Activated CD4-positive, CD25-positive, alpha-beta regulatory T cell treated with anti-CD3 and anti-CD28 coated beads, Interleukin-2, amount 50 U/mL, for 24 hours (primary cell): ENCODE measurements at places on chromosomes 6 and 20.

DNA sequence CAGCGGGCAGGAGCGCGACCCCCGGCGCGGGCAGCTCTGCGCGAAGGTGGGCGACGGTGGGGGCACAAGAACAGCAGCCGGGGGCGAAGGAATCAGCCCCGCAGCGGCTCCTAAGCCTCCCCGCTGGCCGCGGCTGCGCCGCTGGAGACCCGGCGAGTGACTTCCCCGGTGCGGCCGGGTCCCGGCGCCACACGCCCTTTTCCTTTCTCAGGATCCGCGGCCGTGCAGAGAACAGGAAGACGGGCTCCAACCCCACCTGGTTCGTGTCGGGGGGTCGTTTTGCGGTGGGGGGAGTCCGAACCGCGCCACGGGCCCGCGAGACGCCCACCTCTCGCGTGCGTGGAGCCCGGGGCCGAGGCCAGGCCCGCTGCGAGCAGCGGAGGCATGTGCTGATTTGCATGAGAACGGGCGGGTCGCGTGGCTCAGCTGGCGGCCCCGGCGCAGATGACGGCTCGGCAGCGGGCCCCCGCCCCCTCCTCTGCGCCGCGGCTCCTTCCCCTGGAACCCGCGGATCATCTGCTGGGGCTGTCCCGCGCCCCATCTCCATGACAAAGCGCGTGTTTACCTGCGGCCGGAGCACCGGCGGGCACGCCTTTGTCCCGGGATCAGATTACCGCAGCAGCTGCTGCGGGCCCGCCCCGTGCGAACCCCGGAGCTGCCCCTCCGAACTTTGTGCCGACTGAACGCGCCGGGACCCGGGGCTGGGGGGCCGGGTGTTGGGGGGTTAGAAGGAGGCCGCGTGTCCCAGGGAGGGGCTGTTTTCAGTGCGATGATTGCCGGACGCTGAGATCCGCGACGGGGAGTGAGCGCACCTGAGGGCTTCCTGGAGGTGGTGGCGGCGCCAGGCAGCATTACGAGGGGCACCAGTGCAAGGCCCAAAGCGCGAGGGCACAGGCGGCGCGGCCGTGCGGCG lies 4.9 kb upstream of the DLL1 start:
- peak; percentile 50 for ATAC-seq

DNA sequence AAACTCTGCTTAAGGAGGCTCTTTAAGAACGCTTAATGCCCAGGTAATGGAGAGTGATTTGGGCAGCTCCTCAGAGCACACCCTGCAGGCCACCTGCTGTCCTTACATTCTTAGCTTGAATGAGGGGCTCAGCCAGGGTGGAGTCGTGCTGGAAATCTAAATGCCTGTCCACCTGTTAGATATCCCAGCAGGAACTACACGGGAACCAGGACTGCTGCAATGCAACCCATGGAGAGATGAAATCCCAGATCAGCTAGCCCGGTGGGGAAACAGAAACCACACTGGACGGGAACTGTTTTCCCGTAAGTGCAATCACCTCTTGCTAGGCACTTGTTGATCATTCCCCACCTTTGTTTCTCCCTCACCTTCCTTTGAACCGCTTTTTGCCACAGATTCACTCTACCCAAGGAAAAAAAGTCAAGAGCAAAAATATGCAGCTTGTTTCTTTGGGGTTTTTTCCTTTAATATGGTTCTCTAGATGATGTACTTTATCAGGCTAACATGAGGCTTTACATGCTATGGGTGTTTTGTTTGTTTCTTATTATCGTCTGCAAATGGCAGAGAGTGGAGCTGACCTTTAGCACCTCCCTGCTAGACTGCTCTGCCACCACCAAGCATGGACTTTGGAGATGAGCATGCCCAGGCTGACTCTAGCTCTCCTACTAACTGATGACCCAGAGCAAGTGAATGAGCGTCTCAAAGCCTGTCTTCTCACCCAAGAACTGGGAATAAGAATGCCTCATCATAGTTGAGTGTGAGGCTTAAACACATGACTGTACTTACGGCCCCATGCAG lies 125.9 kb upstream of the TNFAIP3 start:
- ATAC-seq = no peak

GRCh38 chr6:108464418-108465097 lies 96.2 kb upstream of the FOXO3 start:
- no peak for ATAC-seq

DNA sequence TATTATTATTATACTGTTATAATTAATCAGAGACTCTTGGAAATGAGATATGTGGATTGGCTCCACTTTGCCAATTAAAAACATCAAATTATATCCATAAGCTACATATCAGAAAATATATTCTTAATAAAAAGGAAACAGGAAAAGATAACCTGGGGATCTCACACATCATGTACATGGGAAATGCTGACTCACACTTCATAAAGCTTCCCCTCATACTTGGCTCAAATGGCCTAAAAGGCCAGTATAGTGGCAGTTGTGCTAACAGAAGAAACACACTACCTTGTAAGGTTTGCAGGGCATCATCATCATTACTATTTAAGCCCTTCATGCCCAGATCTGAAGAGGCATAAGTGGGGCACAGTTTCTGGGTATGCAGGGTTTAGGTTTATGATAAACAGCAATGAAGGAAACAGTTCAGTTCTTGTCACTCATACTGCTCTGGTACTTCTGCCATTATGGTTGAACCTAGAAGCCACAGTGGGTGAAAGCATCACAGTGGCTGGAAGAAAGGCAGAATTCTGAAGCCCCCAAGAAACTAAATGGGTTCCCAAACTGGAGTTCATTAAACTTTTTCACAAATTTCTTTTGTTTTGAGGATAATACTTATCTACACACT lies 60.6 kb downstream of the BTBD9 start:
- no peak for ATAC-seq

DNA sequence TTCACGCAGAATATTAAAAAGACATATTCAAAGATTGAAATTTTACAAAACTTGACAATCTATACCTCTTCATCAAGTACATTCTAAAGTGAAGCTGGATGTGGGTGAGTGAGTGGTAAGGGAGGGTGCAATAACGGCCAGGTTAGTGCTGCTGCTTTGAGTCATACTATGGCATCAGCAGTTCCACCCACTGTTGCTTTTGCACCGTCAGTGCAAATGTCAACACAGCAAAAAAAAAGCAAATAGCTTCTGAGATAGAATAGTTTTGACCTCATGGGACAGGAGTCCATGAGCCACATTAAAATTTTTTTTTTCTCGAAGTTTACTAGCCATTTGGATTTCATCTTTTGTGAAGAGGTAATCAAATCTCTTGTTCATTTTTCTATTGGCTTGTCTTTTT lies 31.8 kb downstream of the PSMF1 start:
- ATAC-seq = peak; percentile 94

DNA sequence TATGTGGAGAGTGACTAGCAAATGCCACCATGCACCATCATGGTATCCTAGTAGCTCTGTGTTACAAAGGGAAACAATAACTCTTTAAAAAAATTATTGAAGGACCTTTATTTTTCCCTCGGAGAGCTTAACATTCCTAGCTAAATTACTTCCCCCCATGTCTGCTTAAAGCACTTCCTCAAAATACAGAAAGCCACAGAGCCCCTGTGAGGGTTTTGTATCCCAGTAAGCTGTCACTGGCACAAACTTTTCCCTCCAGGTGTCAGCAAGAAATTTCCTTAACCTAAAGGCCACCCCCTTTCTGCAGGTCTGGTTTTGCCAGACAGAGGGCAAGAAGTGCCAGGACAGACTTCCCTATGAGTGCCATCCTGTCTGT lies 340.0 kb upstream of the PRDM1 start:
- no peak for ATAC-seq

DNA sequence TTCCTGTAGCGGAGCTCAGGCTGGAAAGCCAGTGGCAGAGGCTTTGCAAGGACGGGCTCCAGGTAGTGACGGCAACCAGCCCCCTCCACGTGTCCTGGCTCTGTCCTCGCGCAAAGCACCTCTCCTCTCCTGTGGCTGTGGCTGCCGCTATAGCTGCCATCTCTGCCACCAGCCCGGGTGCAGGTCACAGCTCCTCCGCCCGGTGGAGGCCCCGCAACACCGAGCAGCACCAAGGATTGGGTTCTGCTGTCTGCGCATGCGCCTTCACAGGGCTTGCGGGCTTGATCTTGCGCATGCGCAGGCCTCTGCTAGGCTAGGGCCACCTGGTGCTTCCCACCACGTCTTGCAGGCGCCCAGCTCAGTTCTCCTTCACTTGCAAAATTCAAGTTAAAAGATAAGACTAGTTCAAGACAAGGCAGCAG lies 625.4 kb downstream of the QKI start:
- ATAC-seq = peak; percentile 17

- ATAC-seq = no peak
These were observed 1308.0 kb downstream of the EPHA7 start for GRCh38 chr6:92111386-92111785.

DNA sequence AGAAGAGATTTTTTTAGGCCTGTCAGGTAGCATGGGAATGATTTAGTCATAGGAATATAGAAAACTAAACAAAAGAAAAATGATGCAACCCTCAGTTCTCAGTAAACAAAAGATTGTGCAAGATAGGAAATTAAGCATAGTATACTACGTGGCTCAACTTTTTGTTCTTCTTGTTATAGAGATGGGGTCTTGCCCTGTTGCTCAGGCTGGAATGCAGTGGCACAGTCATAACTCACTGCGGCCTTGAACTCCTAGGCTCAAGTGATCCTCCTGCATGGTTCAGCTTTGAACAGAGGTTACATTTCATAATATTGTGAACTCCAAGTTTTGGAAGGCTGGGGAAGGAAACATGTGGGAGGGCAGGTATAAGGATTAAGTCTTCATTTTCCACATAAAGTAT lies 28.5 kb downstream of the SLX4IP start:
- ATAC-seq = no peak

DNA sequence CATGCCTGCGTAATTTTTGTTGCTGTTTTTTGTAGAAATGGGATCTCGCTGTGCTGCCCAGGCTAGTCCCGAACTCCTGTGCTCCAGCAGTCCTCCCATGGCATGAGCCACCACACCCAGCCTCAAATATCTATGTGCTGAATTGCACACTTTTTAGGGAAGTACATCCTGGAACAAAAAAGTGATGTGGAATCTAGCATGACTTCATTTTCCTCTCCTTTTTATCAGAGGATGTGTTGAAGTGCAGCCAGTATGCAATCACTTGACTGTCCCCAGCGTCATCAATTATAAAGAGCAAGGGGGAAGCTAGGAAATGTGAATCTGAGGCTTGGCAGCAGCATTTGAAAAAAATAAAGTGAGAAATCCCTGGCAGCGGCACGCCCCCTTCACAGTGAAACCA lies 6.4 kb upstream of the EXOC2 start:
- no peak for ATAC-seq
